ENCODE measurements at places on chromosomes 11 and 22.
A peak's percentile ranks its signal among the peaks of the same experiment; 100 is the strongest.

DNA sequence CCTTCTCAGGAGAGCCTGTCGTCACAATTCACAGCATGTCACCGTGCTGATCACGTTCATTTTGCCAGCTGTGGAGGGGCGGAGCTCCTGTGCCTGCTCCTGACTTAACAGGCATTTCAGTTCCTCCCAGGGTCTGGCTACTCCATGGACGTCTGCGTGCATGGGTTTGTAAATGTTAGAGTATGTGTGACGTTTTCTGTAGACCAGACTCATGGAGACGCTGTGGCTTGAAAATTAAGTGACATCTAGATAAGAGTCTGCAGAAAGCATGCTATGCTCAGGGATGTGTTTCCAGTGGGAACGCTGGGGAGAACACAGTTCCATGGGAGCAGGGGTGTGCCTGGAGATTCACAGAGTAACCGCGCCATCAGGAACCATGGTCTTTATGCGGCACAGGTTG lies 804.0 kb downstream of the TBC1D22A start:
- ATAC-seq = no peak

GRCh38 chr22:44549701-44550100 lies 51.7 kb upstream of the RTL6 start:
- no peak for ATAC-seq

- peak; percentile 41 for ATAC-seq
These were observed 47.8 kb downstream of the COPB1 start for GRCh38 chr11:14451825-14452224.

- no peak for ATAC-seq
These were observed 23.3 kb upstream of the RELA start for GRCh38 chr11:65685981-65686380.

DNA sequence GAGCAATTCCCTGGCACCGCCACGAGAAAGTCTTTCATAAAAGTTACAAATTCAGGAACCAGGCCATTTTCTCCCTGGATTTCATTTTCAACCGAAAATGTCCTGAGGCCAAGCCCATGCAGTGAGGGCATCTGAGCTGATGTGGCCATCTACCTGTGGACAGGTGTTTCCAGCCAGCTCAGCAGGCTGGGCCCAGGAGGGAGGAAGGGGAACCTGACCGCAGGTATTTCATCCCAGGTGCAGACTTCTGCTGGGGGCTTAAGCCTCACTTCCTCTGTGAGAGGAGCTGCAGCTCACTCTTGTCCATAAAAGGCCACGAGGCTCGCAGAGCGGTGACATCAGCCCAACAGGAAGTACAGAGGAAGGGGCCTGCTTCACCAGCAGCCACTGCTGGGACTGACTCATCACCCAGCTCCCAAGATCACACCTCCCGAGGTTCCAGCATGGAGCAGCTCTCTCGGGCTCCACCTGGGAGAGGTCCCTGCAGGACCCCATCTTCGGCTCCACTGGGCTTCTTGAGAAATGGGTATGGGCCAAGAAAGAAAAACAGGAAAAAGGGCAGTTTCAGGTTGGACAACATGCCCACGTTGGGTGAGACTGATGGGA lies 56.4 kb downstream of the MYH9 start:
- ATAC-seq = peak; percentile 60

DNA sequence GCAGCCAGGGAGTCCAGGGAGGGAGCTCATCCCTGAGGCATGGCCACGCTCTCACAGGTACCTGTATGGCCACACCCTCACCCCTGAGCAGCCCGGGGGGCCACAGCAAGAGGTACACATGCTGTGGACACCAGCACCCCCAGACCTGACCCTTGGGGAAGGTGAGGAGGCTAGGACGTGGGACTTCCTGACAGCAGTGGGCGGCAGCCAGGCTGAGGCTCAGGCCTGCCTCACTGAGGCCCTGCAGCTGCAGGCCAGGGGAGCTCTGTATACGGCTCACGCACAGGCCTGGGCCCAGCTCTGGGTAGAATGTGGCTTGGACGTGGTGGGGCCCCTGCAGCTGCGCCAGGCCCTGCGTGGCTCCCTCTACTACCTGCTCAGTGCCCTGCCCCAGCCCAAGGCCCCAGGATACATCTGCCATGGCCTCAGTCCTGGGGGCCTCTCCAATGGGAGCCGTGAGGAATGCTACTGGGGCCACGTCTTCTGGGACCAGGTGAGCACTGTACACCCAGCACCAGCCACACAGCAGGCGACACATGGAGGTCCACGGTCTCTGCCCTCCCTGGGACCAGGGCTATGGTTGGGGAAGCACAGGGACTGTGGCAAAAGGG lies 1.8 kb downstream of the PGGHG start:
- ATAC-seq = no peak

GRCh38 chr11:66275396-66275795 lies 2.6 kb upstream of the CNIH2 start:
- ATAC-seq = no peak

DNA sequence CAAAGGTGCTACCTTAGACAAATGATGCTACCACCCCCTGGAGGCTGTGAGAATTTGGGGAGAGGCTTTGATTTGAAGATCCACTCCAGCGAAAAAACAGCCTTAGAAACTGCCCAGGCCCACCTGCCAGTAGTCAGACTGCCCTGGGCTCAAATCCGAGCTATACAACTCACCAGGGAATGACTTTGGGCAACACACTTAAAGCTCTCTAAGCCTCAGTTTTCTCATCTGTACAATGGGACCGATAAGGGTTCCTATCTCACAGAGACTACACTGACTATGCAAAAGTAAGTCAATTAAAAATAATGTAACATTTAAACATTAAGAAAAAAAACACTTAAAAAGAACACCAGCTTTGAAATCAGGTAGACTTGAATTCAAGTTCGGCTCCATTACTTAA lies 19.9 kb downstream of the VWCE start:
- ATAC-seq = no peak

DNA sequence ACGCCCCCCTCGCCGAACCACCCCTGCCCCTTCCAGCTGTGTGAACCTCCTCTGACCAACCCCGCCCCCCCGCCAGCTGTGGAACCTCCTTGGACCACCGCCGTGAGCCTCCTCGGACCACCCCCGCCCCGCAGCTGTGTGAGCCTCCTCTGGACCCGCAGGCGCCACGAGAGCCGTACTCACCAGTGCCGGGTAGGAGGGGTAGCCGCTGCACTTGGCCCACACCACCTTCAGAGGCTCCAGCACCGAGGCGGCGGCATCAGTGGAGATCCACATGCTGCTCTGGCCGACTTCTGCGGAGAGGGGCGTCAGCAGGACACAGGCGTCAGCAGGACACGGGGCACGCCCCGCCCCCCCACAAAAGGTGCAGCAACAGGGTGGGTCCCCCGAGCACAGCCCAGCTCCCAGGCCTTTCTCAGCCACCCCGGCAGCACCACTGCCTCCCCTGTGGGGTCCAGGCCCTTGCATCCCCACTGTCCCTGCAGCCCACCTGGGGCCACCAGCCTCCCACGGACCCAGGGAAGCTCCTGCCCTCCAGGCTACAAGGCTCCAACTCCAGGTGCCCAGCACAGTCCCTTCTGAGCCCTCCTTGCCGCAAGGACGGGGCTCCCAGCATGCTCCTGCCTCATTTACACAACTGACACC lies 51.7 kb downstream of the BRD1 start:
- no peak for ATAC-seq

DNA sequence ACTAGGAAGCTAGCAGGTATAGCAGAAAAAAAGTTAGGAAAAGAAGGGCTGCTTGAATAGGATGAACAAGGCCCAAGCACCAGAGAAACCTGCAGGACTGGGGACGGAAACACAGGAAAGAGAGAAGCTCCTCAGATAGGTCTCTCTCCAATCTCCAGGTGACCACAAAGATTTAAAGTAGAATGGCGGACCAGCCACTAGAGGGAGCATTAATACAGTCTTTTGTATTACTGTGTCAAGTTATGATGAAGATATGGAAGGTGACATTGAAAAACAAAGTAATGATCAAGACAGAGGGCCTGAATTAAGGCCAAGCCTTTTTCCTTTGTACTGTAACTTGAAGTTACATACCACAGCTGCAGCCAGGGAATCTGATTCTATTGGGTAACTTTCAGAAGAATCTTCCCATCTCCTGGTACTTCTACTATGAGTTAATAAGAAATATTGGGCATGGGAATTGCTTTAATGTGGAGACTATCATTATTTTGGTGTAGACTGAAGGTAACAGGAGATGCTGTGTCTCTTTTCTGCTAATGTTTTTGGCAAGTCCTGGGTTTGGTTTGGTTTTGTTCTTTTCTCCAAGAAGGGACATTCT lies 33.8 kb downstream of the OR2AG2 start:
- peak; percentile 39 for ATAC-seq

- ATAC-seq = no peak
These were observed 97.1 kb downstream of the CWC15 start for GRCh38 chr11:94876222-94876621.

DNA sequence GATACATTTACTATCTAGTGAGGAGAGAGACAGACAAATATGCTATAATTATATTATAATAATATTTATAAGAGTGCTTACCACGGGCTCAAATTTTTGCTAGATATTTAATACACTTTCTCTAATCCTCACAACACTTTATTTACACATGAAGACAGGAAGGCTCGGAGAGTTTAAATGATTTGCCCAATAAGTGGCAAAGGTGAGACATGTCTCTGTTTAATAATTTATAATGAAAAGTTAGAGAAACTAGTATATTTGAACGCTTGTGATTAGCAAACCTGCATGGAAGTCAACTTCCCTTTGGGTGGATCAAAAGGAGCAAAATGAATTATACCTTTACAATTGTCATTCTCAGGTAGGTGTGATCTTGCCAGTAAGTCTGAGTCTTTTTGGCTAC lies 55.4 kb downstream of the POLD3 start:
- no peak for ATAC-seq

GRCh38 chr11:47410370-47411264 lies 2.2 kb downstream of the SLC39A13 start:
- ATAC-seq = no peak

DNA sequence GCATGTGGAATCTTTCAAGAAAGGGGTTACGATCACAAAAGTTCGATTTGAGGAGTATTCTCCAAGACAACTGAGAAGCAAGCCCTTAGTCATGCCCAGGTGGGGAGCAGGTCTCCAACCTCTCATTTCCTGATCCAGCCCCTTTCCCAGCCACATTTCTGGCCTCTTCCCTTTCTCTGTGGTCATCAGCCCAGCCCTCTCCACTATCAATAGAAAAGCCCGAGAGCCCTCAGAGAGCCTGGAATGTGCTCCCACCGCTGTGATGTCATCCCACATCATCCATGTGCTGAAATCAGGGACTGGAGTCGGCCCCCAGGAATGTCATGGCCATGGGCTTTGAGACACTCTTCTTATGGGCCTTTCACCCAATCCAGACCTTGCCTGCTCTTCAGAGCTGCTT lies 62.6 kb downstream of the KCNJ1 start:
- no peak for ATAC-seq

- peak; percentile 59 for ATAC-seq
These were observed 15.7 kb upstream of the IL10RA start for GRCh38 chr11:117970400-117971024.

DNA sequence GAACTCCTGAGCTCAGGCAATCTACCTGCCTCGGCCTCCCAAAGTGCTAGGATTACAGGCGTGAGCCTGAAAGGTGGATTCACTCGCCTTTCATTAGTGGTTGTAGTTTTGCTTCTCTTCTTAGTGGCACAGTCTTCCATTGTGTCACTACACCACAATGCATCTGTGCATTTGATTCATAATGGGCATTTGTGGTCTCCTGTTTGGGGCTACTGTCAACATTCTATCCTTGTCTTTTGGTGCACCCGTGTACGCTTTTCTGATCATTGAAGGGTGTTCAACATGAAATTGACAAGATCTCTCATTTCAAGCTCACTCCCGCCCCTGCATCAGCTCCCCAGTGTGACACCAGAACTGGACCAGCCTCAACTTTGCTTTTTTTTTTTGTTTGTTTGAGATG lies 2.0 kb upstream of the SYT12 start:
- no peak for ATAC-seq

- no peak for ATAC-seq
These were observed 26.1 kb upstream of the IRAG1 start for GRCh38 chr11:10719616-10720015.

Measured in activated CD4-positive, CD25-positive, alpha-beta regulatory T cell treated with anti-CD3 and anti-CD28 coated beads, Interleukin-2, amount 50 U/mL, for 24 hours (primary cell).